ENCODE measurements at places on chromosomes 7 and 10.
A peak's percentile ranks its signal among the peaks of the same experiment; 100 is the strongest.

GRCh38 chr10:124911124-124912067 lies 30.5 kb upstream of the ZRANB1 start:
- no peaks in the 10 kb centered on the region for H3K27me3 ChIP-seq
- H3K27ac ChIP-seq, result peak overlapping the region; percentile 77
- H3K36me3 ChIP-seq, result no peaks in the 10 kb centered on the region
- peak; percentile 35 for DNase-seq
- no peak overlapping the region for H3K4me3 ChIP-seq

DNA sequence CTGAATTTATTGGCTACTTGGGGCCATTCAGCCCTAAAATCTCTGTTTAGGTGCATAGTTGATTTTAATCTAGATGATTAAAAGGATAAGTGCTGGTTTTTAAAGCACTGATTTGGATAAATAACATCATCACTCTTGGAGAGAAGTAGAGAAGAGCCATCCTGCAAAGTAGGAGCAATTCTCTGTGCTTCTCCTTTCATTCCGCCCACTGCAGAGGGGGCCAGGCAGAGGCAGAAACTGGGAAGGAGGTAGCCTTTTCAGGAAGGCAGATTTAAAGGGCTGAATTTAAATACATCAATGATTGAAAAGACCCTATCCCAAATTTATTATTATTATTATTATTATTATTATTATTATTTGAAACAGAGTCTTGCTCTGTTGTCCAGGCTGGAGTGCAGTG lies 14.1 kb downstream of the MAP3K8 start:
- peaks cover 62% of the 10 kb centered on the region for H3K4me1 ChIP-seq
- H3K27me3 ChIP-seq, result no peaks in the 10 kb centered on the region
- H3K27ac ChIP-seq, result no peak overlapping the region
- peaks cover 66% of the 10 kb centered on the region for H3K36me3 ChIP-seq
- no peak overlapping the region for H3K4me3 ChIP-seq
- no peak for DNase-seq

DNA sequence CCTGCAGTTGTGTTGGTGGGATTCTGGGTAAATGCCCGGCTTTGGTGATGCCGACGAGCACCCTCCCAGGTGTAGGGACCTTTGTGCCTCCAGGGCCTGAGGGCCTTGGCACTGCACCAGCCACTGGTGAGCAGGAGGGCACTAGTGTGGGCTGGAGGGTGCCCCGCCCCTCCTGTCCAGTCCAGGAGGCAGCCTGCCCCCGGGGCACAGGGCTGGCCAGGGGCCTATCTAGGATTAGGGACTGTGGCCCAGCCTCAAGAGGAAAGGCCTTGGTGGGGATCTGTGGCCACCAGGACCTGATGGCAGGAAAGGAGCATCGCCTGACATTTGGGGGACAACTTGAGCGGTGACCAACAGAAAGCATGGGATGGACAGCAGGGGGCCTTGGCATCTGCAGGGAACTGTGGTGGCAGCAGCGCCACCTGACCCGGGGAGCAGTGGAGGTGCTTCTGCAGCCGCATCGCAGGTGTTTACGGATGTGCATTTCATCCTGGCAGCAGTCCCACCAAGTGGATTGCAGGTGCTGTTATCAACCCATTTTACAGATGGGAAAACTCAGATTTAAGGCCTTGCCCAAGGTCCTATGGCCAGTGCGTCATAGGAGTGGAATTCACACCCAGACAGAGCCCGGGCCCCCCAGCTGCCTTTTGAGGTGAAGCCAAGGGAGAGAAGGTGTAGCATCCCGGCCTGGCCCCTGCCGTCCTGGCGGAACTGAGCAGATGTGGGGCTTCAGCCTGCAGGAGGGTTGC lies 11.1 kb downstream of the ZNF316 start:
- H3K4me3 ChIP-seq, result no peak overlapping the region
- H3K27me3 ChIP-seq, result no peaks in the 10 kb centered on the region
- no peaks in the 10 kb centered on the region for H3K4me1 ChIP-seq
- no peak overlapping the region for H3K27ac ChIP-seq
- peaks cover 92% of the 10 kb centered on the region for H3K36me3 ChIP-seq
- no peak for DNase-seq

DNA sequence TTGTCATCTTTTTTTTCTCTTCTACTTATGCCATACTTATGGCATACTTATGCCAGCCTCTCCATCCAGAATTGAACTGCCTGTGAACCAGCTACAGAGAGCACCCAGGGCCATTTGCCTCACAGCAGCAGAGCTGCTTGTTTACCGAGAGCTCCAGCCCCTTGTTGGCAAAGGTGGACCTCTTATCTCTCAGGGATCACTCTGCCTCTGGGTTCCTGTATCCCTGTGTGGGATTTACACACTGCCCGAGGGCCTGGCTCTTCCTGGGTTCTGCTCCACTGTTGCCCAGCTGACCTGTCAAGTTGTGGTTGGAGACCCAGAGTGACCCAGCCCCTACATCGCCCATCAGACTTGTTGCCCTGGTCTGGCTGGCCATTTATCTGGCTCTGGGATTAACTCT lies 22.3 kb downstream of the MRPS33 start:
- no peaks in the 10 kb centered on the region for H3K27me3 ChIP-seq
- no peaks in the 10 kb centered on the region for H3K36me3 ChIP-seq
- no peak overlapping the region for H3K4me3 ChIP-seq
- no peaks in the 10 kb centered on the region for H3K4me1 ChIP-seq
- DNase-seq, result no peak
- no peak overlapping the region for H3K27ac ChIP-seq

DNA sequence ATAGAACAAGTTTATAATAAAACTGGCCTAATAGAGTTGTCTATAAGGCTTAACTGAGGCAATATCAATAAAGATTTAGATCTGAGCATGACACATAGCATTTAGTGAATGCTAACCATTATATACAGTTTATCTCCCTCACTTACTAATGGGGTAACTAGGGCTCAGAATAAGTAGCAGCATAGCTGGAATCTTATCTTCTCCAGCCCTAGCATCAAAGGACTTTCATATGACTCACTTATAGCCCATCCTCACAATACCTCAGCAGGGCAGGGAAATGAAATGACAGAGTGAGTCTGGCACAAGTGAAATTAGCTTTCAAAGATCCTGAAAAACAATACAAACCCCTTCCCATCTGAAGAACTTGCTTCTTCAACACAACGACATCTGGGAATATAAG lies 362.9 kb downstream of the KIF20B start:
- no peaks in the 10 kb centered on the region for H3K4me1 ChIP-seq
- H3K36me3 ChIP-seq, result no peaks in the 10 kb centered on the region
- H3K27me3 ChIP-seq, result no peaks in the 10 kb centered on the region
- no peak overlapping the region for H3K27ac ChIP-seq
- DNase-seq, result no peak

GRCh38 chr7:157909370-157909769 lies 572.6 kb downstream of the DNAJB6 start:
- H3K36me3 ChIP-seq, result no peaks in the 10 kb centered on the region
- no peaks in the 10 kb centered on the region for H3K27me3 ChIP-seq
- no peak overlapping the region for H3K27ac ChIP-seq
- H3K4me3 ChIP-seq, result no peak overlapping the region
- no peaks in the 10 kb centered on the region for H3K4me1 ChIP-seq

- H3K27me3 ChIP-seq, result no peaks in the 10 kb centered on the region
- no peak overlapping the region for H3K4me3 ChIP-seq
- peaks cover 17% of the 10 kb centered on the region for H3K4me1 ChIP-seq
- no peaks in the 10 kb centered on the region for H3K36me3 ChIP-seq
- H3K27ac ChIP-seq, result no peak overlapping the region
Measured at GRCh38 chr7:37198906-37199485, 249.7 kb downstream of the ELMO1 start.

DNA sequence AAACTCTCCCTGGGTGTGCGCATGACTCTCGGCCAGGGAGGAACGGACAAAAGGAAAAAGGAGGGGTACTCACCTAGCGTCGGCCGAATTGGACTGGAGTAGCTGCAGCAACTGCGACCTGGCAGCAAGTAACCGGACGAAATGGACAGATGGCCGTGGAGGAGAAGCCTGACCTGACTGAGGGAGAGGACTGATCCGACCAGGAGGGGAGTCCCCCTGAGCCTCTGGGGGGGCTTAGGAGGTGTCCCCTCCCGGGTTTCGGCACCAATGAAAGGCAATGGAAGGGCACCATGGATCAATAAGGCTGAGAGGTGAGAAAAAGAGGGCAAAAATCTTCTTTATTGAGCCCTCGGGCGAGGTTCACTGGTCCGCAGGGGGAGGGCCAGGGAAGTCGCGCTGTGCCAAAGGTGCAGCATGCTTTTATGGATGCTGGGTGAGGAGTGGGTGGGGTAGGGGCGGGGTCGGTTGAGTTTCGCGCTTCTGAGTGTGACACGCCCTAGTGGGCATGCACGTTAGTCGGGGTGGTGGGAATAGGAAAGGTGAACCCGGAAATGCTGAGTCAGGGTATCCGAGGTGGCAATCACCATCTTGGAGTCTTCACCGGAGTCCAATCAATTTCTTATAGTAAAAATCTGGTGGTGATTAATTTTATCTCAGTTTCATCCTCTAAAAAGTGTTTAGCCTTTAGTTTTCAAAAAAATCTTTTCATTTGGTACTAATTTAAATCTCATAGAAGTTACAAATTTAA lies 638.5 kb upstream of the DPP6 start:
- no peak overlapping the region for H3K27ac ChIP-seq
- DNase-seq, result no peak
- no peaks in the 10 kb centered on the region for H3K27me3 ChIP-seq
- H3K4me1 ChIP-seq, result no peaks in the 10 kb centered on the region

DNA sequence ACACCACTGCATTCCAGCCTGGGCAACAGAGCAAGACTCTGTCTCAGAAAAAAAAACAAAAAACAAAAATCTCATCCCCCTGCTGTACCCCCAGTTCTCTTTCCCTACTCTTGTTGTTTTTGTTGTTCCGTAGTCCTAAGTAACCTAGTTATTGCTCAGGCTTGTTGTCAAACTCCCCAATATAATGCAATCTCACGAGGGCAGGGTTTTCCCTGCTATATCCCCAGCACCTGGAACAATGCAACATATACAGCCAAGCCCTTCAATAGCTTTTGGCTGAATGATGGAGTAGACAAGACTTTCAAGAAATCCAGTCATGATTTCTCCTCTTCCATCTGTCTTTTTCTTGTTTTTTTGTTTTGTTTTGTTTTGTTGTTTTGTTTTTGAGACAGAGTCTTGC lies 10.2 kb downstream of the ACSL5 start:
- no peaks in the 10 kb centered on the region for H3K4me1 ChIP-seq
- no peak overlapping the region for H3K4me3 ChIP-seq
- no peaks in the 10 kb centered on the region for H3K36me3 ChIP-seq
- DNase-seq, result no peak
- H3K27ac ChIP-seq, result no peak overlapping the region

- H3K27ac ChIP-seq, result no peak overlapping the region
- no peaks in the 10 kb centered on the region for H3K4me1 ChIP-seq
- H3K36me3 ChIP-seq, result no peaks in the 10 kb centered on the region
- H3K27me3 ChIP-seq, result no peaks in the 10 kb centered on the region
- no peak overlapping the region for H3K4me3 ChIP-seq
Measured at GRCh38 chr10:8835453-8836167, 781.1 kb downstream of the GATA3 start.

DNA sequence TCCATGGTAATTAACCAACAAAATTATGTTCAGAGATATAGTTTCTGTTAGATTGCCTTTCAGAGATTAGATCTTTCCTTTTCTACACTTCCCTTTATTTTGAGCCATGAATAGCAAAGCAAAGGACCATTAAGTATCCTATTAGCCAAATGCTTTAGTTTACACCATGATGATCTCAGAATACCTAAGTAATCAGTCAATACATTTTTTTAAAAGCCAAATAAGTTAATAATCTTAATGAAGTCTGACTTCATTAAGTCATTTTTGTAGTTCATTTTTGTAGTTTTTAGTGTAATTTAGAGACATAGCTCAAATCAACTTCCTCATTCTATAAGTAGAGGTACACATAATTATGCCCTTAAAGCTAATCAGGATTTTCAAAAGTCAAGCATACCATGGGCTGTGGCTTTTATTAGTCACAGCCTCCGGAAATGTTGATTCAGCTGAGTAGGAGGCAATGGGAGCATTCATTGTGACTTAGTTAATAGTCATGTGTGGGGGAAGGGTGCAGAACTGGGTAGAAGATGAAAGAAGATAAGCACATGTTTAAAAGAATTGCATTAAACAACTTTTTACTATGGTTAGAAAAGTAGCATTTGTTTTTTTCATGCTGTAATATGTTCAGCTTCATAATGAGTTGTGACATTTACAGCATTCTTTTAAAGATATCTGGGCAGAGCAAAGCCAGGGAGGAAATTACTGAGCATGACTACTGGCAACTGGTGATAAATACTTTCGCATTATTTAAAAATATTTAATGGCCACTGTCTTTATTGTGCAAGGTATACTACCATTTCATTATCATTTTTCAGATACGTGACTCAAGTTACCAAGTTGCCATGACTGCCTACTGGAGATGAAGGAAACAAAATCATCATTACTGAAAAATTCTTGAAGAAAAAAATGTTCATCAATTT lies 57.3 kb upstream of the CCDC71L start:
- no peaks in the 10 kb centered on the region for H3K27me3 ChIP-seq
- no peaks in the 10 kb centered on the region for H3K36me3 ChIP-seq
- H3K27ac ChIP-seq, result peak overlapping the region; percentile 4
- DNase-seq, result peak; percentile 34
- no peaks in the 10 kb centered on the region for H3K4me1 ChIP-seq

DNA sequence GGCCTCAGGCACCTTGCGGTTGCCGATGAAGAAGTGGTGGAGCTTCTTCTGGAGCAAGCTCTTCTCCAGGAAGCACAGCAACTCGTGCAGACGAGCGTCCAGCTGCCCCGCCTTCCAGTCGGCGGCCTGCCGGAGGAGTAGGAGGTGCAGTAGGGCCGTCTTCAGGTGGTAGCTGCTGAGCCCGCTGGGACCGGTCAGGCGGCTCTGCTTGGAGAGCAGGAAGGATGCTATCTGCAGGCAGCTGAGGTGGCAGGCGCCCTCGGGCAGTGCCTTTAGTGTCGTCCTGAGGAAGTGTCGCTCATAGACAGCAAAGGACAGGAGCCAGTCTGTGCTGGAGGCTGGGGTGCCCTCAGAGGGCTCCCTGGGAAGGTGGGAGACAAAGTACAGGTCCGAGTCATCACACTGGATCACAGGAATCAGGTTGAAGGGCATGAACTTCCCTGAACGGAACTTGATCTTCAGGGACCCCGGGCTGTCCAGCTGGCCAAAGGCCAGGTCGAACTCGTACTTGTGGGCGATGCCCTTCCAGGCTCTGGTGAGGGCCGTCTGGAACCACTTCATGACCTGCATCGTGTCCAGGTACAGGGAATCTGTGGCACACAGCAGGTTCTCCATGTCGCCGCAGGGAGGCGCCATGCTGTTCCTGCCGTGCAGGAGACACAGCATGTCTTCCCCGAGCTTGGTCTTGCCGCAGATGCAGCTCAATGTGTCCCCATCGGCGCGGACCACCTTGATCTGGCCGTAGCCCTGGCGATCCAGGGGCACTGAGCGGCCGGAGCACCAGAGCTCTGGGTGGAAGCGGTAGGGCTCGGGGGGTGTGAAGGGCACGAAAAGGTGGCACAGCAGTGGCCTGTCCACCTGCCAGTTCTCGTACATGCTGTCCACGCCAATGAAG lies 23.4 kb downstream of the ITPRIP start:
- H3K4me1 ChIP-seq, result peaks cover 45% of the 10 kb centered on the region
- peaks cover 30% of the 10 kb centered on the region for H3K36me3 ChIP-seq

- no peak for DNase-seq
- H3K27me3 ChIP-seq, result no peaks in the 10 kb centered on the region
- no peaks in the 10 kb centered on the region for H3K36me3 ChIP-seq
- peak overlapping the region; percentile 32 for H3K27ac ChIP-seq
Measured at GRCh38 chr7:99579956-99580777, 17.9 kb upstream of the TMEM225B start.
